ENCODE measurements at places on chromosomes 3 and 15.

DNA sequence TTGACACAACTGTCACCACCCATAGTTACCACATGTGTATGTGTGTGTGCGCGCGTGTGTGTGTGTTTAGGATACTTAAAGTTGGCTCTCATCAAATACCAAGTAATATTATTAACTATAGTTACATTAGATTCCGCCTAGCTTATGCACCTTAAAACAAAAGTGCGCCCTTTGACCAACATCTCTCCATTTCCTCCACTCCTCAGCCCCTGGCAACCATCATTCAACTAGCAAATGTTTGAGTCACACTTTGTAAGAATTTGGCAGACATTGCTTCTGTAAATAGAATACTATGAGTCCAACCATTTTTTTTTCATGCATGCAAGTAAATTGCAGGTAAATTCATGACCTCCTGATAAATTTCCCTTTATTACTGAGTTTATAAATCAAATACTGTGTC is 169.3 kb downstream of the GBE1 start:
- DNase-seq: no peak

DNA sequence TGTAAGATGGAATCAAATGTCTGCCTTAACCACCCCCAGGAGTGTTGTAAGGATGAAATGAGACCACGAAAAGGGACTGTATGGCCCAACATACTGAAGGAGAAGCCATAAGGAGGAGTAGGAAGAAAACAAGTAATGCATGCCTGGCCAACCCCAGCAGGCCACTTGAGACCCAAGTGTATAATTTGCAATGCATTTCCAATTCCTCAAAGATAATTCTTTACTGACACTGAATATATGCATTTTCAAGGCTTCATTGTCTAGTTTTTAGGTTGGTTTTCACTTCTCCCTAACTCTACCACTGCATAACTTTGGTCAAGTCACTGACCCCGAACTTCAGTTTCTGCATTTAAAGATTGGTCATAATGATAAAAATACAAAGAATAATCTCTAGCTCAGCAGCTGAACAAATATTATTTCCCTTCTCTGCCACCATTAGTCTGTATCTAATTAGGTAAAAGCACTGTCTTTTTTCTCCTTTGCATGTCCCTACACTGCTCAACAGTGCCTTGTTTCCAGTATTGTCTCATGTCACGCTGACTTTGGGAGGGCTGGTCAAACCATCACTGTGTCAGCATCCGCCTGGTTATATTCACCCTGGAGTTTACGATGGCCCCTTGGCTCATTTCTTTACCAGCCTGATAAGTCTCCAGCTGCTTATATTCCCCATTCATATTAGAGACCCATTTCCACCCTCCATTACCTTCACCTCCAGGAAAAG is 378.6 kb downstream of the NTRK3 start:
- DNase-seq: no peak

- DNase-seq: no peak
Observed at GRCh38 chr3:168878655-168879054, 782.9 kb upstream of the GOLIM4 start.

DNA sequence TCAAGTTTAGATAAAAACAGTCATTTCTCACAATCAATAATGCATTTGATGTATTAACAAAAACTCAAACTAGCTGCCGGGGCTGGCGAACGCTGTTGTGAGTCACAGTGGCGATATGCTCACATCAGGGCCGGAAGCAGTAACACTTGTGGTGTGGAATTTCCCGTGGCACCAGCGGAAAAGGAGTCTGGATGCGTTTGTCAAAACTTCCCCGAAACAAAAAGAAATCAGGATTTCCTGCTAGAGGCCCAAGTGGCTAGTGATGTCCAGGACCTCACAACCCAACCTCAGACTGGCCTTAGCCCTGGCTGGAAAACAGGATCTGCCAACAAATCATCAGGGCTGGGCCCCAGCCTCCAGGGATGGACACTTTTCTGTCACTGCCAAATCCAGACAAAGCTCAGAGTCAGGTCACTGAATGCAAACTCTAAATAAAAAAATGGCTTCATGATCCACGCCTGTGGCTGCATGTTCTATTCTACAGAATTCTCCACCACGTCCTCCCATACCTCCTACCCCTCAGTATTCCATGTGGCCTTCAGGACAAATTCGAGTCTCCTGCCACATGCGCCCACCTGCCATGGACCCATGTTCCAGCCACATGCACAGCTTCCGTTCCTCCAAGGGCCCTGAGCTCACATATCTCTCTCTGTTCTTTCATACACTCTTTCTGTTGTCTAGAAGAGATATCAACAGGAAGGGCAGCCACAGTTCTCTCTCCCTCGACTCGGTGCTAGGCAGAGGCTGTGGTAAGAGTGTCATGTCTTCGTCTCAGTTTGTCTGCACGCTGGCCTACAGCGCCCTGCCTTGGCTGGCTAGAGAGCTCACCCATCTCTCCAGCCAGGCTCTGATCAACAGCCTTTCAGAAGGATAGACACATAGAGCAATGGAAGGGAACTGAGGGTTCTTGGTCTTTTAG is 35.4 kb downstream of the EHD4 start:
- DNase-seq: no peak

GRCh38 chr3:24505691-24506550 is 11.3 kb upstream of the THRB start:
- DNase-seq: no peak

GRCh38 chr3:143445118-143445517 is 325.5 kb downstream of the CHST2 start:
- no peak for DNase-seq

- no peak for DNase-seq
Observed at GRCh38 chr3:138375447-138375846, 27.1 kb downstream of the MRAS start.

DNA sequence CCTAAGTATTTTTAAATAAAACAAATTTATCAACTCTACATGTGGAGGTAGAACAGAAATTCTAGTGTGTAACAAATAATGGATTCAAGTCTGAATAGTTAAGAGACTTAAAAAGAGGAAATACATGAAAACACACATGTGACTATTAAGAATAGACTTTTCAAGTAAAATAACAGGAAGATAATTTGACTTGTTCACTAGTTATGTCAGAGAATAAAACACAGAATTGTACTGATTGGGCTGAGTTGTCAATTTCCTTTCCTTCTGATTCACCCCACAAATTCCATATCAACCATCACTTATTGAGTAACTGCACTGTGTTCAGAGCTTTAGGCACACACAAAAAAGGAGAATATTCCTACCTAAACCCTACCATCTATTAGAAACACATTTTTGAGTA is 557.2 kb downstream of the TUSC7 start:
- no peak for DNase-seq

DNA sequence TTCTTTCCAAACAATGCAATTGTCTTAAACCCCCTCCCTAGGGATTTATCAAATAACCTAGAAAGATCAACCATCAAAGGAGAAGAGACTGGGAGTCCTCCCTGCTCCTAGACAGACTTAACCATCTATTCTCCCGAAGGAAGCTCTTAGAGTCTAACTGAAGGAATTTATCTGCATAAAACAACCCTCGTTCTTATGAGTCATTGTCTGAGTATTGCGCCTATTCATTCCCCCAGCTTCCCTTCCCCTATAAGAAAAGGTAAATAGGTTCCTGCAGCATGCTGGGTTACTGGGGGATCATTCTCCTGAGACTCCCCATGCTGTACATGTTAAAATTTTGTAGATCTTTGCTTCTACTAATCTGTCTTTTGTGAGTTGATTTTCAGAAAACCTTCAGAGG is 412.7 kb downstream of the OCA2 start:
- no peak for DNase-seq

DNA sequence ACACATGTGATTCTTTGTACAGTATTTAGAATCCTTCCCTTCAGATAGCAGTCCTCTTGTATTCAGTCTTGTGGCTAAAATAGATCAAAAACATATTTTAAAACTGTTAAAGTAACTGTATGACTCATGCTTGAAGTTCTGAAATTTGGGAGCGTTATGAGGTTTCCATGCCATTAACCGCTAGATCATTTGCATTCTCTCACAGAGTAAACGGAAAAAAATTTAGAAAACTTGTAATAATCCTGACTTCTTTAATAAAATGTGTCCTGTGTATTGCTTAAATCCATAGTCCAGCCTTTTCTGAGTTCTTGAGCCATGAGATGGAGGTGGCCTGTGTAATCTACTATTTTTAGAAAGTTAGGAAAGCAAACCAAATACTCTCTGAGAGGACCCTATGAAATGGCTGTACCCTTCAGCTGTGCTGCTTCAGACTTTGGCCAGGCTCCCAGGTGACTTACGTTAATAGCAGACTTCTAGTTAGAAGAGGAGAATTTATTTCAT is 33.8 kb downstream of the MBNL1 start:
- DNase-seq: peak; percentile 66

- no peak for DNase-seq
Observed at GRCh38 chr15:66982816-66983215, 82.6 kb upstream of the SMAD3 start.

DNA sequence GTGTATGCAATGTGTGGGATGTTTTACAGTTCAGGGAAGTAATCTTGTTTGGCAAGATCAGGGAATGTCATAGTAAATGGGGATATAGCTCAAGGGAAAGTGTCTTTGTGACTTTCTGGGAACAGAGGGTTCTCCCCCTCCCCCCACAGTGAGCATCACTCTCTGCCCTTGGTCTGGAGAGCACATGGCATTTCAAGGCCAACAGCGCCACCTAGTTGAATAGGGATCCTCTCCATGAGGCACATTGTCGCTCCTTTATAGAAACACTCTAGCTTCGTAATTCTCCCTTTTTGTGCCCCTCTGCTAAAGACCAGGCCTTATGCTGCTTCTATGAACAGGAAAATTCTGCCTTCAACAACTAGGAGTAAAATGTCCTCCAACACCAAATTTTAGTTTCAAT is 37.1 kb upstream of the ARNT2 start:
- no peak for DNase-seq

DNA sequence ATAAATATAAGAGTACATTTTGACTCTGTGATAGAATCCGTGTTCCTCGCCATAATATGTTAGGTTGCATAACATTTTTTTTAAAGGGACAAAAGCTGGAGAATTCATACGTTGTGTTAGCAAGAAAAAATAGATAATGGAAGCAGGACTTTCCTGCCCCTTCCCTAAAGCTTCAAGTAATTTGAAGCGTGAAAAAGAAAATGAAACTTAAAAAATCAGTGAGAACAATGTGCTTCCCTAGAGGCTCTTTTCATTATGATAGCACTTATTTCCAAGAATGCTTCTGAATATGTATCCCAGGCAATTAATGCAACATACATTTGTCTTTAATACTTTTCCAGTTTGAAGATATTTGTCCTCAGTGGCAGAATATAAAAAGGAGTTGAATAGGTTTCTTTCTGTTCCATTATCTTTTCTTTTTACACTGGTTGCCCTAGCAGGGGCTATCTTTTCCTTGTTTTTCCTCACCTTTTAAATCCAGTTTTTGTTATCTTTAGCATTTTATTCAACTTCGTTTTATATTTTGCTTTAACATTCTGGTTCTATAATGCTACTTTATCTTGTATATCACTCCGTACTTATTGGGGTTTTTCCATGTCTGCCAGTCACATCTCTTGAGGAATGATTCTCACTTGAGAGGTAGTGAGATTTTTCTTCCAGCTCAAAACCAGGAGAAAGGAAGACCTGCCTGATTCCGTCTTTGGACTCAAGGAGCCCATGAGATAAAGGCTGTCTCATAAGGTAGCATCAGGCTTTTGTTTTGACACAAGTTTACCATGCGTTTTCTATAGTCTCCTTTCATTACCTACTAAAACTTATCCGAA is 113.8 kb downstream of the MBNL1 start:
- no peak for DNase-seq

DNA sequence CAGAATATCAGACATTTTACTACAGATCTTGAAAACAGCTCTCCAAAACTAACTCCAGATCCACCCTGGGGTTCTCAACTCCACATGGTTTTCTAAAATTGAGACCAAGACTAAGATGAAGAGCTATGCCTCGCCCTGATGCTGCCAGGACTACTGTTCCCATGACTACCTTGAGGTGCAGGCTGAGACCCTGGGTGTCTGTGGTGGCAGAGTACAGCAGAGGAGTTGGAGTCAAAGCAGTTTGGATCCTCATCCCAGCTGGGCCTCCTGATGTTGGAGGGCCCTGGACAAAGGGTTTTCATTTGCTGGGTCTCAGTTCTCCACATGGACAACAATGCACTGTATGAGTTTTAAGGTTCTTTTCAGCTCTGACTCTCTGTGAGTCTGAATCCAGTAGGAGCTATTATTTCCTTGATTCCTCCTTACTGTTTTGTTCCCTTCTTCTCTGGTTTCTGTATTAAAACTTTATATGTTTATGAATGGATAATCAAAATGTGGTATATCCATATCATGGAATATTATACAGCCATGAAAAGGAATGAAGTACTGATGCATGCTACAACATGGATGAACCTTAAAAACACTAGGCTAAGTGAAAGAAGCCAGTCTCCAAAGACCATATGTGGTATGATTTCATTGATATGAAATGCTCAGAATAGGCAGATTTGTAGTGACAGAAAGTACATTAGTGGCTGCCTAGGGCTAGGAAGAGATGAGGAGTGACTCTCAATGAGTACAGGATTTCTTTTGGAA is 93.0 kb downstream of the CPN2 start:
- no peak for DNase-seq

DNA sequence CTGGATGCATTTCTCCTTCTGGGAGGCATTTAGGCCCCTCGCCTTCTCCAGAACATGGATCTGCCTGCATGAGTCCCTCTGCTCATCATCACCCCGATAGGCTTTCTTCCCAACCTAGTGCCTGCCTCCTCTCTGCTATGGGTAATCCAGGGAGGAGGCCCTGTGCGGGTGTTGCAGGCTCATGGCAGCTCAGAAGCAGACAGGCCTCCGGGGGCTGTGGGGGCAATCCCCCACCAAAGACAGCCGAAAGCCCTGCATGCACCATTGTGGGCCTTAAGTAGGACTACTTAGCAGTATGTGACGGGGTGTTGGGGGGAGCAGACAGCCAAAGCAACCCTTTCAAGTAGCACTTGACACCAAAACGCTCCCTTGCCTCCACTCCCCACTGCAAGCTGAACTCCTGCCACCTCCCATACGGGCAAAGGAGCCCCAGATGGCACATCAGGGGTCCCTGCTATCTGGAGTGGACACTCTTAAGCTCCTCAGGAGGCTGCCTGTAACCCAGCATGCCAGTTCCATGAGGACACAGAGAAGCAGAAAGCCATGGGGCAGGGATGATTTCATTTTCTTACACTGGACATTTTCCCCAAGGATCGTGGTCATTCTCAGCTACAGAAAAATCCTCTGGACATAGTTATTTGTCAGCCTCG is 98.8 kb upstream of the HACD2 start:
- DNase-seq: peak; percentile 64

DNA sequence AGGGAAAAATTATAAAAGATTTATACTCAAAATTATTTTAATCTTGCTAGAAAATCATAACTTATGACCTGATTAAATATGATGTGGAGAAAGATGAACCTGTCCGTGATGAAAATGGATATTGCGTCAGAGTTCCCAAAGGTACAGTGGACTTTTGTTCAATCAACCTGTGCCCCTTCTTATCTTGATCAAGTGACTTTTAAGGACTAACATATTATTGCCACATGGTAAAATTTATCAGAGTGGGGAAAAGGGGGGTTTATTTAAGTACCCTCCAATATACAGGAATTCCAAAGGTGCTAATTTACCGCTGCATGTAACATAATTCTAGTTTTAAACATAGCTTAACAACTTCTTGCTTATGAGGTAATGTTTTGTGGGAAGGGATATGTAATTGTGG is 39.6 kb downstream of the HDC start:
- DNase-seq: no peak

- peak; percentile 56 for DNase-seq
Observed at GRCh38 chr15:99433757-99434450, 131.9 kb upstream of the MEF2A start.

GRCh38 chr15:69303337-69304181 is 4.8 kb downstream of the PAQR5 start:
- no peak for DNase-seq
